Suppressor macrophage (primary cell): ENCODE measurements at places on chromosomes 6 and 20.
A peak's percentile ranks its signal among the peaks of the same experiment; 100 is the strongest.

- DNase-seq: no peak
These were observed 12.8 kb downstream of the ESF1 start for GRCh38 chr20:13771853-13772453.

DNA sequence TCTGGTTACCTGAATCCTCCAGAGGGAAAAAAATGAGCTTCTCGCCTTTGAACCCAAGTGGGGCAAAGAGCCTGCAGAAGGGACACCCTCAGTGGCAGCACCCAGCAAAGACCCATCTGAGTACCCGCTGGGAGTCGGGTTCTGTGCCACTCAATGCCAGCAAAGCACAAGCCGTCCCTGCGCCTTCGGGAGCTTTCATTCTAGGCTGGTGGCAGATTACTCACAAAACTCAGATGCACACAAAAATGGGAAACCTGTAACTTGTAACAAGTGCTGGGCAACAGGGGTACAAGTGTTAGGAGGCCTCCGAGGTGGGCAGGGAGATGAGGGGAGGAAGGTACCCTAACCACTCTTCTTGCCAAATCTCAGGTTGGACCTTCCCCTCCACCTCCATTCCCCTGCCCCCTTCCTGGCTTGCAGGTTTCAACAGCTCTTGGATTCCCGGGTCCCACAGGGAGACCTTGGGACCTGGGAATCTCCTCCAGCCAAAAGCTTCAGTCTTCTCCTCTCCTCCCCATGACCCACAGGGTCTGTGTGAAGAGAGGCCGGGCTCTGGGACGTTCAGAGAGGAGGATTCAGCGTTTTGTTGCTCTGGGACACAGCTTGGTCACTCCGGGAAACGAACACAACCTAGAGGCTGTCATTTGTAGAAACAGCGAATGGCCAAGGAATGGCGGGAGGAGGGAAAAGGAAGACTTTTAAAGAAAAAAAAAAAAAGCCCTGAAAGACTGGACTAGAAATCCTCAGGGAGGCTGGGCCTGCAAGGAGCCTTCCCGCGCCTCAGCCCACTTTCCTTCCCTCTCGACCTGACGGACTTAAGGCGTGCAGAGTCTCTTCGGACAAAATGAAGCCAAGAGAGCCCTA lies 1.2 kb upstream of the PARD6B start:
- DNase-seq: no peak

DNA sequence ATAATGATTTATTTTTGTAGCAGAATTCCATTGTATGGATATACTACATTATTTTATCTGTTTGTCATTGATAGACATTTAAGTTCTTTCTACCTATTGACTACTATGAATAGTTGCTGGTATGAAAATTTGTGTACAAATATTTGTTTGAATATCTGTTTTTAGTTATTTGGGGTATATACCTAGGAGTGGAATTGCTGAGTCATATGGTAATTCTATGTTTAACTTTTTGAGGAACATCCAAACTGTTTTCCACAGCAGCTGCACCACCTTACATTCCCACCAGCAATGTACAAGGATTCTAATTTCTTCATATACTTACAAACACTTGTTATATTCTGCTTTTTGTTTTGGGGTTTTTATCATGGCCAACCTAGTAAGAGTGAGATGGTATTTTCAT lies 56.1 kb upstream of the SDHAF4 start:
- no peak for DNase-seq

DNA sequence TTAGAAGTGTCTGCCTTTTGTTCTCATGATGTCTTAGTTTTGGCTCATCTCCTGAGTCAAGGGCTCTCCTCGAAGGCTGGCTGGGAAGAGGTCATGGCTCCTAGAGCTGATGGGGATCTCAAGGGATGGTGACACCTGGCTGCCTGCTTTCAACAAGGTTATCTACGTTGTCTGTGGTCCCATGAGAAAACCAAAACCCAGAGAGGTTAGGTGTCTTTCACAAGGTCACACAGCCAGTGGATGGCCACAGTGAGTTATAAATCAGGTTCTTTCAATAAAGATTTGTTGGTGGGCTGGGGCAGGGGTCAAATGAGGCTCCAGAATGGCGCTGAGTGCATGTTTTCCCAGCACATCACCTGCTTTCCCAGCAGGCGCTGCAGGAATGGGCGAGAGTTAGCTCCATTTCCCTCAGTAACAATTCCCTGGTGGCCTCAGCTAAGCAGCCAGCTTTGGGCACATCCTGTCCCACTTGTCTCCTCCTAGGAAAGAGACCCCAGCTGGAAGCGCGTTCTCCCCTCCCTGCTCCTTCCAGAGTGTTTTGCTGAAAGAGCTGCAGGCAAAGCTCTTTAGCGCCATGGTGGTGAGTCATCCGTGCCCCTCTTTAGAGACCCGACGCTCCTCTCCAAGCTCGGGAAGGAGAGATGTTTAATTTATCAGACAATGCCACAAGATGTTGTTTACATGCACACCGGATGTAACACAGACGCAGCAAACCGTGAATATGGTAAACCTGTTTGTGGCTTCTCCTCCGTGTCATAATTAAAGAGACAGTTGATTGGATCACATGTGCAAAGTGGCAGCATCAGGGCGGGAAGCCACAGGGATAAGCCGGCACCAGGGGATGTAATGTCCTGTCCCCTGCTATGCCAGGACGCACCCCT lies 109.7 kb downstream of the LRFN2 start:
- DNase-seq: no peak

DNA sequence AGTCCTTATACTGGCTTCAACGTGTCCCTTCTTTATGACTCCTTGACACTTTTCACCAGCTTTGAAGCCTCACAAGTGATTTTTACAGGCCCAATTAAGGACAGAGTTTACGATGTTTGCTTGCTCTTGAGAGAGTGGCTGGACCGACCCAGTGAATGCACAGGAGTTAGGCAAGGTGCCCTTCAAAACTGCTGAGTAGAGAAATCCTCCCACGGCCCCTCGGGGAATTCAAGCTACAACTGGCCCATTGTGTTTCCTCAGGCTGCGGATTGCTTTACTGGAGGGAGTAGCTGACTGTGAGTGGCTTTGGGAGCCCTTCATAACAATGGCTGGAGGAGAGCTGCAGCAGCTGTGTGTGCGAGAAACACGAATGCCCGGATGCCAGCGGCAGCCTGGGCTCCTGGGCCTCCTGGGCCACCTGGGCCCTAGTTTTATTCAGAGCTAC lies 50.0 kb downstream of the SGK1 start:
- DNase-seq: no peak

DNA sequence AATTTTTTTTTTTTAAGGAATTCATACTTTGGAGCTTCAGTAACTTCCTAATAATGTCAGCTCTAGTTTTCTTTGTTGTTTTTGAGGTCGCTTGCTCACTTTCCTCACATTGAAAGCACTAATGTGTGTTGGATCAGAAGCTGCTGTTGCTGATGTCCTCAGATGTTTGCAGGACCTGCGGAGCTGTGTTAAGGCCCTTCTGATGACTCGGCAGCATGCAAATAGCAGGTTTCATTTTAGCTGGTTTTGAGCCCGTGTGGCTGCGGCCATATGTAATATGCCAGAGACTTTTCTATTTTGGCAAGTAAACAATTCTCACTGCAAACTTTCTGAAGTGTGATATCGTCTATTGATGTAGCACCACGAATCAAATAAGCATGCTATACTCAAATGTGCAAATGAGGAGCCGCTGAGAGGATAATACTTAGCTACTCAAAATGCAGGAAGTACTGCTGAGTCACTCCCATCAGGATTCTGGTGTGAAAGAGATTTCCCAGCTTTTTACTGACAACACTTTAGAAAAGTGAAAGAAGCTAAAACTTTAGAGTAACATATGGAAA lies 187.8 kb downstream of the SASH1 start:
- peak; percentile 57 for DNase-seq

DNA sequence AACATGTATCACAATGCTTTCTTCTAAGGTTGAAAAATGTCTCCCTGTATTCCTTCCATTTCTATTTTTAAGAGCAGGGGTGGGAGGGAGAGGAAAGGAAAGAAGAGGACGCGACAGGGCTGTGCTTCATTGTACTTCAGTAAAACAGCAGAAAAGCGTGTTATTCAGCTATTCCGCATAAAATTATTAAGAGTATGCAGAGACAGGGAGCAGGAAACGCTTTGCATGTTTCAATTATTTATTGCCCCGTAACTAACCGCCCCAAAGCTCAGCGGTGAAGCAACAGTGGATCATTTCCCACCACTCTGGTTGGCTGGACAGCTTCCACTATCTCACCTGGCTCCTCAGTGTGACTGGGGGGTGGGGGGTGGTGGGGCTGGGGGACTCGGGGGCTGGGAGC lies 188.9 kb downstream of the TTLL2 start:
- no peak for DNase-seq

- no peak for DNase-seq
These were observed 641 bp downstream of the TCF15 start for GRCh38 chr20:609371-609964.

DNA sequence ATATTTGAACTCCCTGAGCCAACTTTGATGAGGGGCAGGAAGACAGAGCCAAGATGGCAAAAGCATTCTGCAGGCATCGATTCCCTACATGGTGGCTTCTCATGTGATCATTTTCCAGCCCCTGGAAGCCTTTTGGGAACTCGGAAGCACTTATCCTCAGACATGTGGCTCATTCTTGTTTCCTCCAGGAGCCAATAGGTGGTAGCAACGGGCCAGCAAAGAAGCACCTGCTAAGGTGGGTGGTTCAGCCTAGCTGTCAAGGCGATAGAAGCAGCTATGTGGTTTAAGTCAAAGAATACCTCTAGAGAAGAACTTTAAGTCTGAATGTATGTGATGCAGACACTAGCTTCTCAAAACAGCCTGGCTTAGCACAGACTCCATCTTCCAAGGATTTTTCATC lies 64.9 kb upstream of the PAX1 start:
- no peak for DNase-seq

GRCh38 chr20:24892522-24892921 lies 56.5 kb upstream of the CST7 start:
- no peak for DNase-seq

DNA sequence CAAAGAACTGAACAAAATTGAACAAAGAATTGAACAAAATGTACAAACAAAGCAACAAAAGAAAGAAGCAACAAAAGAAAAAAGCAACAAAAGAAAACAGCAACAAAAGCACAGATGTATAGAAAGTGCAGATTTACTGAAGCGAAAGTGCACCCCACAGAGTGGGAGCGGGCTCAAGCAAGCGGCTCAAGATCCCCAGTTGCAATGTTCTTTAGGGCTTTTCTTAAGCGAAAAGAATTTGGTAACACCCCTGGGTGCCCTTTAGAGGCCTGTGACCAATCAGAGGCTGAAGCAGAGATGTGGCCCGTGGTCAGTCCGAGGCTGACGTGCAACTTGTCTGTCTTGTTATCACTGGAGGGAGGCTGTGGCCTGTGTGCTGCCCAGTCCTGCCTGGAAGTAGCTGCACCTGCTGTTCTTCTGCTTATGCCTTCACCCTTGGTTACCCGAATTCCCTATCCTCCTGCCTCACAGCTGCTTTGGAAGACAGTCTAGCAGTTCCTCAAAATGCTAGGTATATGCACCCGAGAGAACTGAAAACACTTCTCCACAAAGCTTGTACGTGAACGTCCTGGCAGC lies 13.2 kb upstream of the KIF25 start:
- no peak for DNase-seq

- no peak for DNase-seq
These were observed 267.1 kb downstream of the ERMARD start for GRCh38 chr6:170018422-170018935.

GRCh38 chr20:56249244-56249955 lies 868 bp downstream of the MC3R start:
- peak; percentile 43 for DNase-seq

DNA sequence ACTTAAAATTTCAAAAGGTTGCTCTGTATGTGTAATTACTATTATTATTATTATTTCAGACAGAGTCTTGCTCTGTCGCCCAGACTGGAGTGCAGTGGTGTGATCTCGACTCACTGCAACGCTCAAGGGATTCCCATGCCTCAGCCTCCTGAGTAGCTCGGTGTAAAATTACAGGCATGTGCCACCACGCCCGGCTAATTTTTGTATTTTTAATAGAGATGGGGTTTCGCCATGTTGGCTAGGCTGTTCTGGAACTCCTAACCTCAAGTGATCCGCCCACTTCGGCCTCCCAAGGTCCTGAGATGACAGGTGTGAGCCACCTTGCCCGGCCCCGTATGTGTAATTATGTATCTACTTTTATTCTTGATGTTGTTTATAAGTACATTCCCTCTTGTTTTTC lies 65.3 kb upstream of the ZNF217 start:
- no peak for DNase-seq

GRCh38 chr6:89952686-89953085 lies 58.4 kb downstream of the GJA10 start:
- peak; percentile 60 for DNase-seq

GRCh38 chr20:60510356-60510755 lies 552.1 kb downstream of the CDH26 start:
- DNase-seq: no peak

GRCh38 chr6:23081701-23082100 lies 512.3 kb downstream of the HDGFL1 start:
- DNase-seq: no peak

- no peak for DNase-seq
These were observed 274.8 kb downstream of the LRFN2 start for GRCh38 chr6:40312213-40313015.

GRCh38 chr6:118135371-118135770 lies 228.3 kb downstream of the SLC35F1 start:
- DNase-seq: no peak

DNA sequence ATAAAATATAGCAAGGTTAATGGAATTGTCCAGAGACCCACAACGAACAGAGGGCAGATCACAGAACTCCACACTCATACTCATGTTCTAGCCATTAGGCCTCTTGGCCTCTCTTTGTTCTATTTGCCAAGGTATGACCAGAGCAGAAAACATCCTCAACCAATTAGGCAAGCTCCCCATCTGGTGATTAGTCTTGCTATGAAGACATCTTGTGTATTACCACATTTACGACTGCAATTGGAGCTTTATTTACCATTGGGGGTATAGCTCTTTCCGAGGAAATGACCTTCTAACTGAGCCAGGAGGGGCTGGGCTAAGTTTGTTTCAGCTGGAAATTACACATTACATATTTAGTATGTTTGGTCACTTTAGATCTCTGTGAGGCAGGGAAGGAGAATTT lies 593.9 kb downstream of the CD109 start:
- no peak for DNase-seq

GRCh38 chr6:72948153-72948552 lies 277.1 kb downstream of the KHDC1L start:
- DNase-seq: no peak

GRCh38 chr20:51221791-51222408 lies 199.0 kb upstream of the KCNG1 start:
- DNase-seq: peak; percentile 77

DNA sequence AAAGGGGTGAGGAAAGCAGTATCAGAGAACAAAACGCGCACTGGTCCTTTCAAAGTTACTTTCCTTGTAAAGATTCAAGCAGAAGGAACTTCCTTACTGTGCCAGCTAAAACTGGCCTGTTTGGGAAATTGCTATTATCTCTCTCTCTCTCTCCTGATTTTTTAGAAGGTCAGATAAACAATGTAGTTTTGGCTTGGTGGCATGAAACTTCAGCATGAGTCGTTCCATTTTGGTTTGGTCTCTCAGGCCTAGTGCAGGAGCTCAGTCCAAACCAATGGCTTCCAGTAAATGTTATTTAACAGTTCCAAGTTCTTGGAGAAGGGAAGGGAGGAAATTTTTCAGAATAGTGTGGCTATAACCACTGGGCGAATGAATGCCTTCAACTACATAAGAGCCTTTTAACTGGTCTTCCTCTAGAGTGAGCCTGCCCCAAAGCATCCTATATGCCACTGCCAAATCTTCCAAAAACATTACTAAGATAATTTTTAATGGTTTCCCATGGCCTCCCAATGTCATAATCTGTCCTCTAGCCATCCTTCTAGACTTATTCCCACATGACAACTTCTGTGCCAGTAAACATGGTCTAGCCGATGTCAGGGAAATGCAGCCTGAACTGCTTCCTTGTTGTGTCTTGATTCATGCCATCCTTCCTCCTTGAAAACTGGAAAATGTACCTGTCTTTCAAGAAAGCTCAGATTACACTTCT lies 9.1 kb upstream of the SNX9 start:
- no peak for DNase-seq
